ENCODE measurements at places on chromosomes 13 and 19. TPM values are rescaled to one million over a fixed set of nuclear protein-coding genes. Genes with fewer than 3 reads are reported as not detected.

CFD gene
- 3.9 TPM for polyA plus RNA-seq

ZNF177 gene
- polyA plus RNA-seq = 13.4 TPM

ARID3A gene
- 31.6 TPM for polyA plus RNA-seq

DNA sequence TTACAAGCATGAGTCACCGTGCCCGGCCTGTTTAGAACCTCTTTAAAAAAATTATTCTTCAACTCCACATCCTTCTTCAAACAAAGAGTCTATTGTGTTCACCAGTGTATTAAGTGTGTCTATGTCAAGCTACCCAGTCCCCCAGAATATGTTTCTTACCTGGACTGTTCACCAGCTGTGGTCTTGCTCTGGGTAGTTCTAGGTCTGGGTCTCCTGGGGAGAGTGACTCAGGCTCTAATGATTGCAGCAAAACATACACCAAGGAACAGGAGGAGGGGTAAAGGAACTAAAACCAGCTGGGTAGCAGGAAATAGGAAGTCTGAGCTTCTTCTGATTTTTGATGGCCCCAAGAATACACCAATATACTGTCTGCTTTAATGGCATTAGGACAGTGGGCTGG, at the start of gene FPR1:
Gene FPR1 (minus strand): TSS at position 224 of the 400 bp plus-strand sequence. CDS start 4,884 bp downstream, outside the sequence.
- DNase-seq = no peak

GRCh38 chr13:50783717-50784290, 59.7 kb downstream of the DLEU7 start:
- no peak for DNase-seq

DNA sequence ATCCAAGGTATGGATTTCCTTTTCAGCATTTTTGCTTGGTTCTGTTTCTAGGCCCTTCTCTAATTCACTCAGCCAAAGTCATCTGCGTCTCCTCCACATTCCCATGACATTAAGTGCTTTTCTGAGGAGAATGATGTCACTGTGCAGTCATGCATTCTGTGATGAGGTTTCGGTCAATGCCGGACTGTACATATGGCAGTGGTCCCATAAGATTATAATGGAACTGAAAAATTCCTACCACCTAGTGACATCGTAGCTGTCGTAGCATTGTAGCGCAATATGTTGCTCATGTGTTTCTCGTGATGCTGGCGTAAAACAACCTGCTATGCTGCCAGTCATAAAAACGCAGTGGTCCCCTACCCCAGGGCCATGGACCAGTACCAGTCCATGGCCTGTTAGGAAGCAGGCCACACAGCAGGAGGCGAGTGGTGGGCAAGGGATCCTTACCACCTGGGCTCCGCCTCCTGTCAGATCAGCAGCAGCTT, 63.4 kb upstream of the TNFRSF19 start:
- peak; percentile 86 for DNase-seq

VAV1 gene
- polyA plus RNA-seq = 1.9 TPM

- no peak for DNase-seq
These were observed 8.9 kb downstream of the ACTN4 start for GRCh38 chr19:38656171-38656981.

GRCh38 chr19:38360351-38360750, 14.0 kb upstream of the PSMD8 start:
- no peak for DNase-seq

DNA sequence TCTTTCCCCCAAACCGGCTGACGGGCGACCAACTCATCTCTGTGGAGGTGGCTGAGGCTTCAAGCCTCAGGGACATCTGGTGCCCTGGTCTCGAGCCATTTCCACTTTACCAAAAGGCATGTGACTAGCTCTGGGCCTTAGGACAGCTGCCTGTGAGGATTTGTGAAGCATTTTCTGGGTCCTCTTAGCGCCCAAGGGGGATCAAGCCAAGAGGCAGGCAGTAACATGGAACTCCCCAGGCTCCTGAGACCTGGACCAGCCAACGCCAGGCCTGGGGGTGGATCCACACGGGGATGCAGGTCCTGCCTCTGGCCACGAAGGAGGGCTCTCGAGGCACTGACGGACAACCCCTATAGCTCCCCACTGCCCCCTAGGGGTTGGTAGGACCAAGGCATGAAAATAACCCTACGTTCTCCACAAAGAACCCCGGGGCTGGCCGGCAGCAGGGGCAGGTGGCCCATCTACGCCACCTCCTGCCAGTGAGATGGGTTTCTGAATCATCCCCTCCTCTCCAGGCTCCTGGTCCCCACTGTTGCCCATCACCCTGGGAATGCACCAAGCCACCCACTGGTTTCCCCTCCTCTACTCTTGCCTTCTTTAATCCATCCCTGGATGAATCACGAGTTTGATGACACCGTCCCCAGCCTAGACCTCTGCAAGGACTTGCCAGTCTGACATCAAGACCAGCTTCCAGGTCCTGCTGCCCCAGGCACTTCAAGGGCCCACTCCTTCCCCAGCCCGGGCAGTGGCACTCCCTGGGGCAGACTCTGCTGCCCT, 7.0 kb upstream of the MYDGF start:
- no peak for DNase-seq

GRCh38 chr13:97468331-97468730, 34.4 kb downstream of the RAP2A start:
- DNase-seq = no peak

GRCh38 chr13:98365302-98365701, 188.2 kb upstream of the RNF113B start:
- no peak for DNase-seq

FSD1 gene
- polyA plus RNA-seq = 9.0 TPM

NECTIN2 gene
- polyA plus RNA-seq = 181 TPM

- no peak for DNase-seq
These were observed 223.2 kb downstream of the FGF9 start for GRCh38 chr13:21894091-21894490.

DNA sequence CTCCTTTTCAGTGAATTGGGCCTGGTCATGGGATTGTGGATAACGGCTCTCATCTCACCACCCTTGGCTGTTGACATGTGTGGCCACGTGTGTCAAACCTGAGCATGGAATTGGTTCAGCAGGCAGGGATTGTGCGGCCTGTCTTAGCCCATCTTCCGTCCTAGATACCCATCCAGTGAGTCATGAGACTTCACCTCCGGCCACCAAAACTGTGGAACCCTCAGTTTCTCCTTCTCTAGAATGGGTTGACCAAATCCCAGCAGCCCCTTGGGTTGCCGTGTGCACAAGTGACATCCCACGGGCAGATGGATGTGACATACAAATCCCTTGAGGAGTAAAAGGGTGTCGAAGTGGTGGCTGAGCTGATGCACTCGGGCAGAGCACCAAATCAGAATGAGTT, 6.7 kb downstream of the GGN start:
- DNase-seq = no peak

- no peak for DNase-seq
These were observed 8.2 kb downstream of the MEIS3 start for GRCh38 chr19:47411101-47411500.

NTN5 gene
- polyA plus RNA-seq = 1.5 TPM

DNA sequence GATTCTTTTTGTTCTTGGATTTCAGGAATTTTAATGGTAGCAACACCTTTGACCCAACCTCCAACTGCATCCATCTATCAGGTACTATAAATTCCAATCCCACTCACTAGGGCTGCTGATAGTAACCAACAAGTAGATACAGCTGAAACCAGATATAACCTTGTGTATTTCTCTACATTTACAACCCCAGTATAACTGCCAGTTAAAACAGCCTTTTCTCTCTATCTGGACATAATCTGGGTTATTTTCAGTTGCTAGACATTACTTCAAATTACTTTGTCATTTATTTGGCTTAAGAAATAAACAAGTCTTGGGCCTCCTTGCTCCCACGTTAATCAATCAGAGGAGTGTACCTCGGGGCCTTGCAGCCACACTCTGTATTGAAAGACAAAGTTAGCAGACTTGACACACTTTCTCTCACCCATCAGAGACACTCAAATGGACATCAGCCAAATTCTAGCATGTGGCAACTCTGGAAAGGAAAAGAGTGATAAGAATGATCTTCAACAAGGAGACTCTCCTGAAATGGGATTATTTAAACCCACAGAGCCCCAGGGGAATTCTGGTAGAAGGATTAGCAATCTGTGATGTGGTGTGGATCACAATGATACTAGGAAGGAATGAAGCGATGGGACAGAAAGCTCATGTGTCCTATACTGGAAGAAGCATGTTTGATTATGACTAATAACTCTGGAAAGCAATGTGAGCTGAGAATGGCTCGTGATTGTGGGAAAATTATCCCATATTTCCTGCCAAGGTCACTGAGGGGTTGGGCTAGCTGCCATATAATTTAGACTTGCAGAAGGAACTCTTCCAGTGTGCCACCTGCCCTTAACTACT, 157.5 kb downstream of the FLT1 start:
- DNase-seq = peak; percentile 58

KCNN1 gene
- 5.1 TPM for polyA plus RNA-seq

GRCh38 chr13:95241321-95241720, 59.9 kb downstream of the ABCC4 start:
- DNase-seq = no peak

COQ8B gene
- polyA plus RNA-seq = 39.0 TPM

GRCh38 chr19:12801466-12802266, at the start of the genes PRDX2 and THSD8:
PRDX2 (minus strand) TSS chr19:12801800; CDS start chr19:12801261, 539 bp downstream.
THSD8 (plus strand) TSS chr19:12802069; CDS start chr19:12802072, 3 bp downstream.
- DNase-seq = no peak

- no peak for DNase-seq
These were observed 413 bp downstream of the N4BP2L2 start for GRCh38 chr13:32538143-32538620.

DNA sequence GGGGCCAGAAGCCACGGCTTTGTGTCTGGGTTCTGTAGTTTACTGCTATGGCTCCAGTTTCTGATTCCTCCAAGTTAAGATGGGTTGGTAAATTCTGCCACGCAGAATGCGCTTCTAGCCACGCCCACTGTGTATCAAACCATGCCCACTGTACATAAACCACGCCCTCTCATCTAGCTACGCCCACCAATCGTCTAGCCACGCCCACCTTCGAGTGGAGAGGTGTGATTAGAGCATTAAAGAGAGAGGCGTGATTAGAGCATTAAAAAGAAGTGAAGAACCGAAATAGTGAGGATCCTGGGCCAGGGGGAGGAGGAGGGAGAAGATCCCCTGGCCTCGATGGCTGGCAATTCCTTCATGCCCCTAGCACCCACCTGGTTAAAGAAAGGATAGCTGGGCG, 43.7 kb upstream of the ADGRE5 start:
- DNase-seq = no peak

- no peak for DNase-seq
These were observed 99.0 kb upstream of the TNFSF11 start for GRCh38 chr13:42474954-42475353.

- DNase-seq = no peak
These were observed 932 bp downstream of the SLC35E1 start for GRCh38 chr19:16571283-16571682.

DNA sequence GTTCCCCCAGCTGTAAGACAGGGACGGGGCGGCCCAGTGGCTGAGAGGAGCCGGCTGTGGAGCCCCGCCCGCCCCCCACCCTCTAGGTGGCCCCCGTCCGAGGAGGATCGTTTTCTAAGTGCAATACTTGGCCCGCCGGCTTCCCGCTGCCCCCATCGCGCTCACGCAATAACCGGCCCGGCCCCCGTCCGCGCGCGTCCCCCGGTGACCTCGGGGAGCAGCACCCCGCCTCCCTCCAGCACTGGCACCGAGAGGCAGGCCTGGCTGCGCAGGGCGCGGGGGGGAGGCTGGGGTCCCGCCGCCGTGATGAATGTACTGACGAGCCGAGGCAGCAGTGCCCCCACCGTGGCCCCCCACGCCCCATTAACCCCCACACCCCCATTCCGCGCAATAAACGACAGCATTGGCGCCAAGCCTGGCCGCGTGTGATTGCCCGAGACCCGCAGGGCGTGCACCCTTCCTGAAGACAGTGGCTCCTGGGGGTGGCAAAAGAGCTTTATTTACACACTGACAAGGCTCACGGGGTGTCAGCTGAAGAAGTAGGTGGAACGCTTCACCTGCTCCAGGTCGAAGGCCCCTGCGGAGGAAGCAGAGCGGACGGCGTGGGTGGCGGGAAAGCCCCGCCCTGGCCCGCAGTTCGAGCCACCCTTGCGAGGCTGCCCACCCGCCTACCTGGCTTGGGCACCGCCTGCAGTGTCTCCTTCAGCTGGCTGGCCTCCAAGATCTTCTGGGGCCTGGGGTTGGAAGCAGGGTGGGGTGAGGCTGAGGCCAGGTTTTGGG, 16.4 kb downstream of the POLRMT start:
- DNase-seq = no peak

DNA sequence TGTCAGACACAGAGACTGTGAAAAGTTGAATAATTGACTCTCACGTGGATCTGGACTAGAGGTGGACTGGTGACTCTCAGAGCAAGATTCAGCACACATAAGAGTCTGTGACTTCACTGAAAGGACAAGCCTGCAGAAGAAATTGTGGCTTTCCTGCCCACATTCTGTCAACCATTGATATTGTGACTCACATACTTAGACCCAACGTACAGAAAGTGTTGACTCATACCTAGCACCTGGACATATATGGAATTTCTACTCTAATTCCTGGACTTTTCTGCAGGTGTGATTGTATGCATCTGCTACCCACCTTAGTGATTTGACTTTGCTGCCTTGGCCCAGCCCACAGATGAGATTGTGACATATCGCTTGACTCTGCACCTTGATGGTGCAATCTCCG, 15.6 kb upstream of the ZNF730 start:
- no peak for DNase-seq

DNA sequence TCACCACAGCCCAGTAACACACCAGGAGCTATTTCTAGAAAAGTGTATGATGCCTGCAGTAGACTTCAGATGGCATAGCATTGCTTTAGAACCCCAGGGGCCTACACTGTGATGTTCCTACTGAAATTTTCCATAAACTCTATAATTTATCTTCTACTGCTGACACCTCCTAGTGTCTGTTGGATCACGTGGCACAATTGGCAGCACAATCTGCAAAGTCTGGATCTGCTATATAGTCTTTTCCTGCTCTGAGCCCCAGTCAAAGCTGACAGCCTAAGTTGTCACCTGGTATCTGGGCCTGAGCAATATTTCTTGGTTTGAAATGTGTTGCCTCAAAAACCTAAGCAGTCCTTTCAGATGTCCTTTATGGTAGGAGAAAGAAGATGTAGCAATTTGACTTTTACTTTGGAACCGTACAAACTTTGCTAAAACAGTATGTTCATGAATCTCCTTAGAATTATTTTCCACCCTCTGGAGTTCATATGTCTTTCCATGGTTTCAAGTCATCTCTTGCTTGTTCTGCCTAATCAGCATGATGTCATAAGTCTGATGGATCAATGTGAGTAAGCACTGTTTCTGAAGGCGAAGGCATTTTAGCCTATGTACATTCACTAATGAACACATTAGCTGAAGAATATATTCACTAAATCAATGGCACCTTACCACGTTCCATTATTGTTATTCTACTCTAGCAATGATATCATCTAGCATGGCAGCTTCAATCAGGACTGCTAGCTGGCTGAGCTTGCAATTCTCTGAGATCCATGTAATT, 536.5 kb upstream of the NBEA start:
- DNase-seq = no peak

- DNase-seq = peak; percentile 82
These were observed at the start of gene SLC25A23 for GRCh38 chr19:6459262-6460098. SLC25A23 (minus strand) TSS chr19:6459792; CDS start chr19:6459628, 164 bp downstream.

SERPINE3 gene
- polyA plus RNA-seq = 0.79 TPM

PGLYRP1 gene
- 0.84 TPM for polyA plus RNA-seq
